Left cardiac atrium (tissue), 4 donors: ENCODE measurements at places on chromosomes 3 and 15. TPM values are rescaled to one million over a fixed set of nuclear protein-coding genes. Genes with fewer than 3 reads are reported as not detected.

DNA sequence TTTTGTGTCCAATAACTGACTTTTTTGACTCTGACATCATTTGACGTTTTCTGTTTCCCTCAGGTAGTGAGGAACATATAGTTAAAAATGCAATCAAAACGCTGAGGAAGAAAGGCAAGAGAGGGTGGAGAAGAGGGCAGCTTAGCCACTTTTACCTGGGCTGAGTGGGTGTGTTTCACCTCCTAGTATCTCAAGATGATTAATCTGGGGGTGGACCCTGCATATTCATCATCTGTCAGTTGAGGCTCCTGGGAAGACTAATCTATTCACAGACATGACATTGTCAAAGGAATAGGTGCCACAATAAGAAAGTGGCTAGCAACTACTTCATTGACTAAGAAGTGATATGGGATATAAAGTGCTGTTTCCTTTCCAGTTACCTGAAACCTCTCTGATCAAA lies 331.5 kb upstream of the RARB start:
- no peak for DNase-seq

DNA sequence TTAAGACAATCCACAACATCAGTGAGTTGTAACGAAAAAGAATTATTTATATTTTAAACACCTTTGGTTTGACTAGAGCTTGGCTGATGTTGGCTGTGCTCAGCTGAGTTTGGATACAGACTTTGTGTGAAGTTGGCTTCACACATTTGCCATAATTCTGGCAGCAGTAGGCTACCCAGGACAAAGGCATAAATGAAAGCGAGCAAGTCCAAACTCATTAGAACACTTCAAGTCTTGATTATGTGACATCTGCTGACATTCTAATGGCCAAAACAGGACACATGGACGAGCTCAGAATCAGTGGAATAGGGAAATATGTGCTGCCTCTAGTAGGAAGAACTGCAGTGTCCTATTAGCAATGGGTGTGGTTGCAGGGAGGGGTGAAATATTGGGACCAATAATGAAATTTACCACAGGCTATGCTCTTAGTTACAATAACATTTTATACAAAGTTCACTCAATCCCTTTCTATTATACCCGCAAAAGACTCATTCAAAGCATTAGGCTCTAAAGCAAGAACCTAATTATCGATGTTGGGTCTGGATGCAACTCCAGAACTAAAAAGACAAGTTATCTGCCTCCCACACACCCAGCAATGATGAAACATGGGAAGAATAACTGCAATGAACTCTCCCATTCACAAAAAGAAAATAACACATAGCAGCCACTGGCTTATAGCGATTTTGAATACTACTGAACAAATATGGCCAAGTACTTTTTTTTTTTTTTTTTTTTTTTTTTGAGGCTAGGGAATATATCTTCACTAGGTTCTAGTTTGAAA lies 493.9 kb upstream of the RASGRP1 start:
- no peak for DNase-seq

DNA sequence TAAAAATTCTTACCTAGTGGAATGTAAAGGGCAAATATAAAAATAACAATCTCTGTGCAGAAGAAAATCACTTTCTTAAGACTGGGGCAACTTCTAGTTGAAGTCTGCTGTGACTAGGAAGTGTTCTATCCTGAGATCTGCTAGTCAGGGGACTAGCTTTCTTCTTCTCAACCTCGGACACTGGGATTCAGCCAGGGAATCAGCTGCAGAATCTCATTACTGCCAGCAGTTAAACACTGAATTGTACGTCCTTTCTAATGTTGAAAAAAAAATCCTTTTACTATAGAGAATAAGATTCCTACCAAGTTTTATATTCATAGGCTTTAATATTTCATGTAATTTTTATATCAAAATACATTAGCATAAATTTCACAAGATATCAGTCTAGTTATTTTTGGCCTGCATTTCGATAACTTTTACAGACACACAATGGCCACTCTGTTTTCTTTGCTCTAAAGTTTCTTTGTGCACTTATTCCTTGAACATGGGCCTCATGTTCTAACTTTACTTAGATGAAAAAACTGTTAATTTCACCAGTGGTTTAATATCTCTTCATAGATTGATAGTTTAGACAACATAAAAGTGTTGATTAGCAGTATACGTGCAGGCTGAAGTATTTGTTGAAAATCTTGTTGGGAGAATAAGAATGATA lies 2.6 kb upstream of the NEO1 start:
- DNase-seq: no peak

CTDSPL2 gene
- total RNA-seq: 19.4 TPM

DNA sequence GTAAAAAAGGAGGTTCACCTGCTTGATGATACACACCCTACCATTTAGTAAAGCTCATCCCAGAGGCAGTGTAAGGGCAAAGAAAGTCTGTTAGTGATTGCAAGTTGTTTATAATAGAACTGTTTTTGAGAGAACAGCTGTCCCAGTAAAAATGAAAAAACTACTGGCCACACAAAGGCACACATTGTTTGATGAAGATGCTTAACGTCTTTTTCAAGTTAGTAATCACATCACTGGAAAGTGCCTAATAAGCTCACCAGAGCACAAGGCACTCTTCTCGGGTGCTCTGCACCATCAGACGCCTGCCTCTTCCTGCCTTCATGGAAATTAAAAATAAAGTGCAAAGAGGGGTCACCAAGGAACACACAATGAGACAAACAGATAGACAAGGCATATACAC lies 186.9 kb downstream of the PDZRN3 start:
- no peak for DNase-seq

DNA sequence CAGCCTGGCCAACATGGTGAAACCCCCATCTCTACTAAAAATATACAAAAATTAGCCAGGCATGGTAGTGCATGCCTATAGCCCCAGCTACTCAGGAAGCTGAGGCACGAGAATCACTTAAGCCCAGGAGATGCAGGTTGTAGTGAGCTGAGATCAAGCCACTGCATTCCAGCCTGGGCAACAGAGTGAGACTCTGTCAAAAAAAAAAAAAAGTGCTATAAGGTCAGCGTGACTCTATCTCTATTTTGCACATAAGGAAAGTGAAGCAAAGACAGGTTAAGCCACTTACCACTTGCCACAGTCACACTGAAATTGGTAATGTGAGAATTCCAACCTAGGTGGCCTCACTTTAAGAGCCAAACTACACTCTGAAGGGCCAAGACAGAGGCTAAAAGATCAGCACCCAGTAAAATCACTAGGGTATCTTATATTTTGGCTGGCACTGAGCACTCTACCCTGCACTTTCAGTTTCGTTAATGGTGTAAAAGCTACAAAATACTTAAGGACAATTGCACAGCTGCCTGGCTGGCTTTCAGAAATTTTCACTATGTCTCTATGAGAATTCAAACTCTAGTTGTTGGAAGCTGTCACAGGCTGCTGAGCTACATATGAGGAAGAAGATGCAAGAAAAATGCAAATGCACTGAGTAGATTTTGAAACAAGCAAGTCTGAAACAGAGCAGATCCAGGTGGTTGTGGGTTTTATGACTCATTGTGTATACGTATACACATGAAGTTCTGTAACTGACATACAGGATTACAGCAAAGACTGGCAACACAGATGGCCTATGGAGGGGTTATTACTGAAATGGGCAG lies 32.7 kb downstream of the TRANK1 start:
- no peak for DNase-seq

CCR8 gene
- total RNA-seq: not detected

FOXB1 gene
- total RNA-seq: not detected

PLSCR4 gene
- 37.6 TPM for total RNA-seq

FYCO1 gene
- 64.4 TPM for total RNA-seq

DNA sequence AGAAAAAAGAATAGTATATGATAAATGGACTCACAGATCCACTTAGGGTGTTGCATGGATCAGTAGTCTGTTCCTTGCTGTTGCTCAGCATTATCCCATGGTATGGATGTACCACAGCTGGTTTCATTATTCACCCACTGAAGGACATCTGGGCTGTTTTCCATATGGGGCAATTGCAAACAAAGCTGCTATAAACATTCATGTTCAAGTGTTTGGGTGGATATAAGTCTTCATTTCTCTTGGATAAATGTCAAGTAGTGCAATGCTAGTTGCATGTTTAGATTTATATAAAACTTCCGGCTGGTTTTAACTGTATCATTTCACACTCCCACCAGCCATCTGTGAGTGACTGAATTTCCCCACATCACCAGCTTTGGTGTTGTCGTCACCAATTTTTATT lies 137.7 kb downstream of the ASB7 start:
- no peak for DNase-seq

DNA sequence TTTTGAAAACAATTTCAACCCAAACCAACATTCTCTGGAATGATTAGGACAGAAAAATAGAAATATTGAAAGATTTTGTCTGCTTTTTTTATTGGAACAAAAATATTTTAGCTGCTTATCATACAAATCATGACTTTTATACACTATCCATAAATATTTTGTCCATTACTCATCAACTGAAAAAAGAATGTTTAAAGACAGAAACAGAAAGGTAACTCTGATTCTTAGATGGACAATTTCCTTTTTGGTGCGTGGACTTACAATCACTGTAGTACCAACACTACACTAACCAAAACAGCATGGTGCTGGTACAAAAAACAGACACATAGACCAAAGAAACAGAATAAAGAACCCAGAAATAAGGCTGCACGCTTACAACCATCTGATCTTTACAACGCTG lies 582.8 kb upstream of the CCDC54 start:
- no peak for DNase-seq

ARPP21 gene
- total RNA-seq: not detected

CCRL2 gene
- 3.1 TPM for total RNA-seq

GRCh38 chr15:99962006-99962561 lies 228.8 kb upstream of the LYSMD4 start:
- no peak for DNase-seq

CDHR4 gene
- 0.24 TPM for total RNA-seq

- DNase-seq: no peak
Measured at GRCh38 chr3:122936335-122936734, 91.2 kb downstream of the SEMA5B start.

DNA sequence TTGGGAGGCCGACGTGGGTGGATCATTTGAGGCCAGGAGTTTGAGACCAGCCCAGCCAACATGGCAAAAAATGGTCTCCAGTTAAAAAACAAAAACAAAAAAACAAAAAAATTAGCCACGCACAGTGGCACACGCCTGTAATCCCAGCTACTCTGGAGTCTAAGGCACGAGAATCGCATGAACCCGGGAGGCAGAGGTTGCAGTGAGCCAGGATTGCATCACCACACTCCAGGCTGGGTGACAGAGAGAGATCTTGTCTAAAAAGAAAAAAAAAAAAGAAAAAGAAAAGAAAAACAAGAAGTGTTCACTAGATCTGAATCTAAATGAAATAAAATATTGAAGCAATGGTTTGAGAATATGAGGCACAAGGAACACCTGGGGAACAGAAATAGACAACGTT lies 36.7 kb downstream of the SLC9A9 start:
- DNase-seq: peak; percentile 43

GRCh38 chr15:59688423-59688781 lies 718 bp downstream of the BNIP2 start:
- no peak for DNase-seq

GRCh38 chr3:16523778-16524177 lies 10.3 kb upstream of the RFTN1 start:
- no peak for DNase-seq

DNA sequence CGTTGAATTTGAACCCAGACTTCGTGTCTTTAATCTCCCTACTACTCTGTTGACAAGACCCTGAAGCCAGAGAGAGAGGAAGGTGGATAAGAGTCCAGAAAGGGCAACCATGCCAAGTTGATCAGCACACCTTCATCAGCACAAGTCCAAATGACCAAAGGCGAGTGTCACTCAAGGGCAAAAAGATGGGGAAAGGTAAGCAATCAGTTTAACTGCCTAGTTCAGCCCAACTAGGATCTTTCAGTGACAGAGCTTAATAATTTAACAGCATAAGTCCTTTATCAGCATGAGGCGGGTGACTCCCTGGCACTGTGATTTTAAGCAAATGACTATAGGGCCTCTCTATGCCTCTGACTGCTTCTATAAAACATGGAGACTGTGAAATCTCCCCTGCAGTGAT lies 6.2 kb downstream of the SUCLG2 start:
- no peak for DNase-seq

KCNMB2 gene
- total RNA-seq: 7.8 TPM

SLC7A14 gene
- total RNA-seq: not detected

GRCh38 chr3:46416125-46416810 lies 9.2 kb downstream of the CCRL2 start:
- DNase-seq: no peak

DNA sequence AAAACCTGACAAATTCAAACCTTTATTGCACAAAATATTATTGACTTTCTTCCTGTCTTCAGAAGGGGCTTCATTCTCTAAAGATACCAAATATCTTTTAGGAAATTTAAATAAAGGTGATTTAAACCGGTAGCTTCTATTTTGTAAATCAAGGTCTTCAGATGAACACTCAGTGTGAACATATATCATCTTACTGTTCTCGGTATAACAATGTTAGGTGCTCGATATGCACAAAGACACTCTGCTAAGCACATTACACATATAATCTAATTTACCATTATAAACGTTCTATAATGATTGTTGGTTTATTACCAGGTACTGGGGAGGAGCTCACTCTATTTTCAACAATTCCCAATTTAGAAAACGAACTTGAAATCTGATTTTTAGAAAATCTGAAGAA lies 225.4 kb upstream of the AZI2 start:
- DNase-seq: no peak

- no peak for DNase-seq
Measured at GRCh38 chr3:108599677-108600409, 10.3 kb downstream of the DZIP3 start.

- DNase-seq: no peak
Measured at GRCh38 chr3:172646439-172647015, 64.3 kb downstream of the NCEH1 start.

HCLS1 gene
- total RNA-seq: 24.2 TPM

- no peak for DNase-seq
Measured at GRCh38 chr3:31522152-31522551, 10.6 kb upstream of the STT3B start.

DNA sequence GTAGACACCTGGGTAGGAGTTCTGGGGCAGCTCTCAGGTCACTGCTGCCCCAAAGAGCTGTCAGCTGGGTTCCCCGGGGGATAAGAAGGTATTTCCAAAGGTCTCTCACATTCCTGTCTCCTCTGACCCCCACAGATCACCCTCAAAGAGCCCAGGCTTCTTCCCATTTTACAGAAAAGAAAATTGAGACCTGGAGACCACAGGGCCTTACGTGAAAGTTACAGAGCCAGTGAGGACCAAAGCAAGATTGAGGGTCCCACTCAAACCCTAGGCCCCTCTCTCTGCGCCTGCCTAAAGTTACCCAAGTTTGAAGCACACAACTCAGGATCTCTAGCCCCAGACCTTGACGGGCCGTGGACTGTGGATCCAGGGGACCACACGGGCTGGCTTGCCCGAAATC lies 3.9 kb upstream of the ATP2B2 start:
- DNase-seq: no peak

DNA sequence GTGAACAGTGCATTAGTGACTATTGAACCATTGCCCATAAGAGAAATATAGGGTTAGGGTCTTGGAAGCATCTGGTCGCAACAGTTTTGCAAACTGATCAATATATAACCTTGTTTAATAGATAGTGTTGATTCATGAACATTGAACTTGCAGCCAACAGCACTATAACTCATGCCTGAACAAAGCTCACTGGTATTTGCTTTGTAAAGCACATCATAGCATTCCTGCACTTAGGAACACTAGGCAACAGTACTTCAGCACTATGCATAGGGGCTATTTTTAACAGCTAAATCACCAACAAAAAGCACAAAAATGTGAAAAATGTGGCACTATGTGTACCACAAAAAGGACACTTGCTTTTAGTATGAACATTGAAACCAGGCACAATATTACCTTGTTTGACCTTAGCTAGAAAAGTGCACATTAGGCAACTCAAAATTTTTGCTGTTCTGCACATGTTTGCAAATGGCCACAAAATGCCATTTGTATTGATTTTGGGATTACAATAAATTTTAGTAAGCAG lies 68.0 kb downstream of the OXNAD1 start:
- DNase-seq: no peak
